ENCODE measurements at places on chromosomes 16 and 17.

GRCh38 chr16:9343276-9343675 lies 251.8 kb downstream of the HAPSTR1 start:
- no peak for DNase-seq

GRCh38 chr17:60995680-60996079 lies 318.0 kb downstream of the BCAS3 start:
- DNase-seq = no peak

GRCh38 chr16:49545741-49546448 lies 172.3 kb downstream of the C16orf78 start:
- DNase-seq = no peak

GRCh38 chr16:50303041-50303604 lies 36.8 kb downstream of the ADCY7 start:
- DNase-seq = no peak

- no peak for DNase-seq
Observed at GRCh38 chr17:74210191-74211140, 2.9 kb upstream of the TTYH2 start.

GRCh38 chr17:32915245-32915644 lies 12.7 kb upstream of the TMEM98 start:
- DNase-seq = no peak

DNA sequence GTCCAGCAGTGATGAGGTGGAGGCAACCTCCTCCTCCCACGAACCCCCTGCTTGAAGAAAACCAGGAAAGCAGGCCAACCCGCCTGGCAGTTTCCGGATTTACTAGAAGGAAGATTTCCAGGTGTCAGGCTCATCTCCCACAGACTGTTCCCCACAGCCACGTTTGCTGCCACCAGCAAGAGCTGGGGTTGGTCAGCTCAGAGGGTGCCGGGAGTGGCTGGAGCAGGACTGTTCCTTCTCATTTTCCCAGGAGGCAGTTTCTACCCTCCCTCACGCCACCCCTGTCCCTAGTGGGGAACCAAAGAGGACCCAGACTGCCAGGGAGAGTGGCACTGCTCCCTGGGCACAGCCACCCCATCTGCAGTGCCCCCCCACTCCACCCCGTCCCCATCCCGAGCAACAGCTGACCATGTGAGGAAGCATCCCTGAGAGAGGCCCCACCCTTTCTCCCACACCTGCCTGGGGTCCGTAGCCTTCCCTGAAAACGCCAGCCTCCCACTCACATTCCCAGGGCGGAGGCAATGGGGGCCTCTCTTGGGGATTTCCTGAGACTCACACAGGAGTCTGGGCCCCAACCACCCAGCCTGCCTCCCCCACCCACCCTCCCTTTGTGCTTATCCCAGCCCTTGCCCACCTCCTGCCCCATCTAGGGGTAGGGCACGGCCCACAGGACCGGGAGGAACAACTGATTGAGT lies 5.9 kb downstream of the KRT17 start:
- no peak for DNase-seq

DNA sequence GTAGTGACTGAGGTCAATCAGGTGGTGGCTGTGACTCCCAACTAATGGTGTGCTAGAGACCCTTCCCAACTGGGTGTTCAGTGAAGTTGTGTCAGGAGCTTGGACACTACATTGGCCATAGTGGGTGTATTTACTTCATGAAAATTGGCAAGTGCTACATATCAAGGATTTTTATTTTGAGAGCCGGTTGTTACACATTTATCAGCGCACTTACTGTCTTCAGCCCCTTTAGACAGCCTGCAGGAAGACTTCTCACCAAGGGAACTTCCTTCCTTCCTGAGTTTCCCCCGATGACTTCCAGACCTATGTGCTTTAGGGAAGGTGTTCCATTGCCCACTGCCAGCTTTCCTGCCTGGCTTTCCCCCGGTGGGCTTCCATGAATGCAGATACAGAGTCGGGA lies 261.2 kb downstream of the CBLN1 start:
- DNase-seq = no peak

GRCh38 chr17:43665084-43665936 lies 3.6 kb upstream of the MEOX1 start:
- no peak for DNase-seq

DNA sequence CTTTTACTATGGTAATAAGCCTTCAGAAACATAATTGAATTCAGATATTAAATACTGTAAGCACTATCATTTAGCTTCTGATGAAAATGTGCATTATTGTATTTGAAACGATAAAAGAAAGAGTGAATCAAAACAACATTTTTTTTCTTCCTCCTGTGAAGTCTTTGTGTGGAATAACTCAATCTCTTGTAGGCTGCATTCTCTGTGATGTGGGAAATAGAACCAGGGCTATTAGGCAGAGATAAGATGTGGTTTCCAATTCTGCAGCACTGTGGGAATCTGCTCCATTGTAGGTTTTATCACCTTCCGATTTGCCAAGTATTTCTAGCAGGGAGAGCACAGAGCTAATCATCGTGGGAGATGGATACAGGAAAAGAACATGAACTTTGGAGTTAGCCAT lies 624.5 kb downstream of the RBFOX1 start:
- no peak for DNase-seq

DNA sequence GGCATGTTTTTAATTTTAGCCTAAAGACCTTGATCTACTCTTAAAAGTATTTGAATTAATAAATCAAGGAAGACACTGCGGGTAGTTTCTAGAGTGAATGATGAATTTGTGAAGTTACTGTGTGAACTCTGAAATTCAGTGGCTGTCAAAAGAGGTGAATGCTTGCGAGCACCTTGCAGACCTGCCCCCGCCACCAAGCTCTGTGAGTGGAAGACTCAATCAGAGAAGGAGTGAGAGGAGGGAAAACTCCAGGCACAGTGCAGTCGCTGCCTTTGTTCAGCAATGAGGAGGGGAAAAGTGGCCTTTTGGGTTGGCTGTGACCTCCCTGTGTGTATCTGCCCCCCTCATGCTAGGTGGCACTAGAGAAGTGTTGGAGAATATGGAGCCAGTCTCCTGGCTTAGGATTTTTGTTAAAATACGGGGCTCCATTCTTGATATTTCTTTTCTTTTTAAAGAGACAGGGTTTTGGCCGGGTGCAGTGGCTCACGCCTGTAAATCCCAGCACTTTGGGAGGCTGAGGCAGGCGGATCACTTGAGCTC lies 53.0 kb downstream of the LDHD start:
- DNase-seq = no peak

DNA sequence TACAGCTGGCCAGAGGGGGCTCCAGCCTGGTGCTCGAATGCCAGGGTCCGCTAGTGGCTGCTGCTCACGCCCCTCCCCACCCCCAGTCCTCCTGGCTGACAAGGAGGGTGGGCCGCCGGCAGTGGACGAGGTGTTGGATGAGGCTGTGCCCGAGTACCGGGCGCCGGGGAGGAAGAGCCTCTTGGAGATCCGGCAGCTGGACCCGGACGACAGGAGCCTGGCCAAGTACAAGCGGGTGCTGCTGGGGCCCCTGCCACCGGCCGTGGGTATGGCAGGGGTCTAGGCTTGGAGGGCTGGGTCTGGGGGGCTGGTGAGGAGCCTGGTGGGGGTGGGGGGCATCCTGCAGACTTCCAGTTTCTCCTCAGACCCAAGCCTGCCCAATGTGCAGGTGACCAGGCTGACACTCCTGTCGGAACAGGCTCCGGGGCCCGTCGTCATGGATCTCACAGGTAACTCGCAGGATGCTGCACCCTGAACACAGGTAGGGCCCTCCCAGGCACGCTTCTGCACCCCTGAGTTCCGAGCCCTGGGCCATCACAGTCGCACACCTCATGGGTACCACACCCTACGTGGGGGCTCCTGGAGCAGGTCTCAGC lies 1.2 kb upstream of the PDIA2 start:
- DNase-seq = no peak

- no peak for DNase-seq
Observed at GRCh38 chr17:27346228-27346899, 52.5 kb downstream of the WSB1 start.

DNA sequence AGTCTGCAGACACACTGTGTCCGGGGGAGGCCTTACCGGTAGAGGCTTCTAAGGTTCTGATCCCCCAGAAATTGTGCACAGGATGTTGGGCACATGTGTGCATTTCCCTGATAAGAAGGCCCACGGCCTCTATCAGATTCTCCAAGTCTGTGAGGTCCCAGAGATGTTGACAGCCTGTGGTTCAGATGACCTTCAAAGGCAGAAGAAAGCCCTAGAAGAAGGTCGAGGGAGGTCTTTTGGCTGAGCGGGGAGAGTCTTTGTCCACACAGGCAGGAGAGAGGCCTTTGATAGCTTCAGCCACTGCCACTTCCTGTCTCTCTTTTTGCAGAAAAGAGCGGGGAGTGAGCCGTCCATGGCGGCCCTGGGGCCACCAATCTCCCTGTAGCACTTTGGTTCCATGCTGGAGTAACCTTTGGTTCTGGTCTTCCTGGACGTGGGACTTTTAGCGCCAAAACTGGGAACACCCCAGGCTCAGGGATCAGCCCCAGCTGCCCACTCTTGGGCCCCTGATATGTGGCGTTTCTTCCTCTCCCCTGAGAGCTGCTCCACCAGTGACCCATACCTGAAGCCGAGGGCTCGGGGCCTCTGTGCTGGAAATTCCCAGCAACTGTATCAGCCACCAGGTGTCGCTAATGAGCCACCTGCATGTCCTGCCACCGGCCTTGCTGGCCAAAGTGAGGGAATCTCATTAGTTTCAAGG lies 28.1 kb upstream of the LGALS9 start:
- no peak for DNase-seq

DNA sequence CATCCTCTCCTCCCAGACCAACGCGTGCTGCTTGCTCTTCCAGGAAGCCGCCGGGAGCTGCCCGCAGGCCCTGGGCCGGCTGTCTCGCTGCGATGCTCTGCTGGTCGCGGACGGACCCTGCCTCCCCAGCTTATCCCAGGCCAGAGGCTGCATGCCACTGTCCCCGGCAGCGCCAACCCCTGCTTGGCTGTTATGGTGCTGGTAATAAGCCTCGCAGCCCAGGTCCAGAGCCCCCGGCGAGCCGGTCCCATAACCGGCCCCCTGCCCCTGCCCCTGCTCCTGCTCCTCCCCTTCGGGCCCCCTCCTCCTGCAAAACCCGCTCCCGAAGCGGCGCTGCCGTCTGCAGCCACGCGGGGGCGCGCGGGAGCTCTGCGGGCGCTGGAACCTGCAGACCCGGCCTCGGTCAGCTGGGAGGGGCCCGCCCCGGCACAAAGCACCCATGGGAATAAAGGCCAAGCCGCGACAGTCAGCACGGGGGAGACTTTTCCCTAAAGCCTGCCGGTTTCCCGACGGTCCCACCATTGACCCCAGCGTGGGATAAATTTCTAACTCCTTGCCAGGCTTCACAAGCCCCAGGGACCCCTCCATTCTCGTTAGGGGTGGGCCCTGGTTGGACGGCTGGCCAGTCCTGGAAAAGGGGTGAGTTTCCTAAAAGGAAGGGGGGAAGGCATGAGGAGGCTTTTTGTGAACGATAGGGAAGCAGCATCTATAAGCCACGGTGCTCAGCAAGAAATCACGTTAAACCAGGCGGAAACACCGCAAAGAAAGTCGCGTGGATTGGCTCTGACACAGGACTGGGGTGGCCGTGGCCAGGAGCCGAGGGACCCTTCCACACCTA lies 11.2 kb downstream of the ENPP7 start:
- no peak for DNase-seq

DNA sequence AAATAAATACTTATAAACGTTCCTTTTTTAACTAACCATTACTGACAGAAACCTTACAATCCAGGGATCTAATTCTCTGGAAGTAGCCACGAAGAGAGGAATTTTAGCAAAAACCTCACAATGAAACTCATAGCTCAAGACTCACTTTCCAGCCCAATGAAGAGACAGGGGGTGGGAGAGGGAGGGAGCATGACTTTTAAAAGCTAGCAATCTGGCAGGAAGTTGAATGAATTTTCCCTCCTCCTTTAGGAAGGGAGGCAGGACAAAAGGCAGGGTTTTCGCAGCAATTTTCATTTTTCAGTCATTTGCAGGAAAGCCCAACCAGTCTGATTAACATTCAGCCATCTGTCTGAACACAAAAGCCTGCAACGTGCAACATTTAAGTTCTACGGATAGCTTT lies 381.5 kb upstream of the PSMD7 start:
- DNase-seq = no peak

DNA sequence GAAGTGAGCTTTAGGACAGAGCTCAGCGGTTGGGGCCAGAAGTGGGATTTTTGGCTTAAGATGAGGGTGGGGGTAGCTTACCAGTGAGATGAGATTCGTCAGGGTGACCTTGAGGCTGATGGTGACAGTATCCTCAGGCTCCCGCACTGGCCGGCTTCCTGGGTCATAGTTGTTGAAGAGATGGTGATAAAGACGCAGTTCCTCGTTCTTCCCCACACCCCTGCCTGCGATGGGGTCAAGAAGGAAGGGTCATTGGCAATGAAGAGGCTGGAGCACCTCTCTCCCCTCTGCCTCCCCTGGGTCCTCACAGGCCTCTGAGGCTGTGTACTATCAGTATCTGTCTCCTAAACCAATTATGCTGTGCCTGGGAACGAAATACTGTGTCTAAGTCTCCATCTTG lies 358 bp downstream of the CHRNE start:
- no peak for DNase-seq

DNA sequence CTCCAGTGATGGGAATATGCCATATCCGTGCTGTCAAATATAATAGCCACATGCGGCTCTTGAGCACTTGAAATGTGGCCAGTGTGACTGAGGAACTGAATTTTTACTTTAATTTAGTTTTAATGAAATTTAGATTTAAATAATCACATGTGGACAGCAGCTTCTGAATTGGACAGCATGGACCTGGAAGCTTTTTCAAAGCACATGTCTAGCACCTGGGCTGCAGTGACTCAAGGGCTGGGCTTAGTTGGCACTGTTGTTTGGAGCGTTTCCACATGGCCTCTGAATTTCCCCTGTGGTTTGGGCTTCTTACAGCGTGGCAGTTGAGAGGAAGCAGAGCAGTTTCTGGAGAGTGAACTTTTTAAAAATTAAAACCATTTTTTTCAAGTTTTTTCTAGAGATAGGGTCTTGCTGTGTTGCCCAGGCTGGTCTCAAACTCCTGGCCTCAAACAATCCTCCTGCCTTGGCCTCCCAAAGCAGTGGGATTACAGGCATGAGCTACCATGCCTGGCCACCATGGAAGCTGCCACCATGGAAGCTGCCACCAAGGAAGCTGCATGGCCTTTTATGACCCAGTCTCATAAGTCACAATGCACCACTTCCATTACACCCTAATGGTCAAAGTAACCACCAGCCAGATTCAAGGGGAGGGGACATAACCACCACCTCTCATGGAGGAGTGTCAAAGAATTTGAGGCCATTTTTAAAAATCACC lies 6.7 kb upstream of the TOB1 start:
- DNase-seq = no peak

GRCh38 chr16:11181242-11181898 lies 74.6 kb downstream of the SOCS1 start:
- DNase-seq = no peak

- DNase-seq = no peak
Observed at GRCh38 chr17:28576758-28577465, at the start of gene ALDOC. ALDOC (minus strand) TSS chr17:28576895; CDS start chr17:28575532, 1,363 bp downstream.

DNA sequence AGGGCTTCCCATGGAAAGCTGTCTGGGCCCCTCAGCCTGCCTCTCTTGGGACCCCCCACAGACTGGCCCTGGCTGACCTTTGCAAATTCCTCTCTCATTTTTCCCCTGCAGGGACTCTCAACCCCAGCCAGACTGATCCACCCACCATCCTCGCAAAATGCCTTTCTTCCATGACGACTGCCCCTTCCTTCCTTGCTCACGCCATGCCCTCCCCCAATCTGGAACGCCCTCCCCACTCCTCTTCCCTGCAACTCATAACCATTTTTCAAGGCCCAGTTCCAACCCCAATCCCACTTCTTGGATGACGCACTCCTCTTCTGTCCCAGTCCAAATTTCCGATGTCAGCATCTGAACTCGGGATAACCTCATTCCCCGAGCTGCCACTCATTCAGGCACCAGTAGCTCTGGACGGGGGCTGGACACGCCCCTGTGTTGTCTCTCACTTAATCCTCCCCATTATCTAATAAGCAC lies 1.3 kb upstream of the DNAI2 start:
- no peak for DNase-seq

GRCh38 chr17:49969795-49970389 lies 902 bp downstream of the DLX4 start:
- DNase-seq = no peak
